ENCODE measurements at places on chromosomes 1 and 21. TPM values are rescaled to one million over a fixed set of nuclear protein-coding genes. Genes with fewer than 3 reads are reported as not detected.

- DNase-seq = no peak
- H3K4me1 ChIP-seq = no peaks in the 10 kb centered on the region
- no peaks in the 10 kb centered on the region for H3K36me3 ChIP-seq
- no peak overlapping the region for H3K4me3 ChIP-seq
- H3K27ac ChIP-seq = no peak overlapping the region
- H3K27me3 ChIP-seq = no peaks in the 10 kb centered on the region
These were observed 1011.8 kb upstream of the NCAM2 start for GRCh38 chr21:19986396-19986795.

- peak; percentile 85 for DNase-seq
- peaks cover 4% of the 10 kb centered on the region for H3K27me3 ChIP-seq
- no peaks in the 10 kb centered on the region for H3K36me3 ChIP-seq
- peak overlapping the region; percentile 98 for H3K27ac ChIP-seq
- peaks cover 19% of the 10 kb centered on the region for H3K4me1 ChIP-seq
These were observed 105.9 kb upstream of the HNRNPU start for GRCh38 chr1:244970236-244970743.

- no peak overlapping the region for H3K27ac ChIP-seq
- no peak for DNase-seq
These were observed 26.5 kb downstream of the C1orf116 start for GRCh38 chr1:207006083-207006482.

- DNase-seq = no peak
- H3K36me3 ChIP-seq = no peaks in the 10 kb centered on the region
- peaks cover 2% of the 10 kb centered on the region for H3K4me1 ChIP-seq
- H3K27ac ChIP-seq = no peak overlapping the region
- H3K4me3 ChIP-seq = no peak overlapping the region
- H3K27me3 ChIP-seq = peaks cover 13% of the 10 kb centered on the region
These were observed 5.4 kb upstream of the LAMC2 start for GRCh38 chr1:183180634-183181056.

DNA sequence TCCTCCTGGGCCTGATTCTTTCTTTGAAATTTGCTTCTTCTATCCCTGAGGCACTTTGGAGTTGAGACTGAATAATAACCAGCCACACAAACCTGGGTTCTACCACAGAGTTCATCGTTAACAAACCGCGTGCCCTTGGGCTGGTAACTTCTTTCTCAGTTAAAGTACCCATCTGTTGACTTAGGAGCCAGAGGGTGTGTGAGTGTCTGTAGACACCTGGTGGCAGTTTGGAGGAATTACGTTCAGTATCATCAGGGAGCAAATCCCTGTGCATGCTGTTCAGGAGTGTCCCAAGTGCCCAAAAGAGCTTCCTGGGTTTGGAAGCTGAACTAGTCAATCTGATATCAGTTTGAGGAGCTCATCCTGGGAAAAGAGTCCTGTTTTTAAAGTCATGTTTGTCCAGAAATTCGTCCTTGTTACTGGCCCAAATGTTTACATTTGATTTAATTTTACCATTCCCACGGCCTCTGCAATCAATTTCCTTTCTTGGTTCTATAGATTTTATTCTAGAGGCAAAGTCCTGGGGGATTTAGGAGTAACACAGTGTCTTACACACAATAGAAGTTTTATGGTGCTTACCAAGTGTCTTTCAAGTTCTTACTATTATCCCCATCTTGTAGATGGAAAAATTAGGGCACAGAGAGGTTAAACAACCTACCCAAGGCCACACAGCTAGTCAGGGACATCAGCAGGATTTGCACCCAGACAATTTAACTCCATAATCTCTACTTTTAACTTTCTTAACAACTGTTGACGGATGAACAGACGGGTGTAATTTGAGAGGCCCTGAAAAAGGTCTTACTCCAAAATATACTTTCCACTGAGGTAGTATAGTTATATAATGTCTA lies 26.7 kb upstream of the RPTN start:
- no peaks in the 10 kb centered on the region for H3K36me3 ChIP-seq
- peaks cover 9% of the 10 kb centered on the region for H3K4me1 ChIP-seq
- peaks cover 2% of the 10 kb centered on the region for H3K27me3 ChIP-seq
- H3K27ac ChIP-seq = no peak overlapping the region
- H3K4me3 ChIP-seq = no peak overlapping the region

DNA sequence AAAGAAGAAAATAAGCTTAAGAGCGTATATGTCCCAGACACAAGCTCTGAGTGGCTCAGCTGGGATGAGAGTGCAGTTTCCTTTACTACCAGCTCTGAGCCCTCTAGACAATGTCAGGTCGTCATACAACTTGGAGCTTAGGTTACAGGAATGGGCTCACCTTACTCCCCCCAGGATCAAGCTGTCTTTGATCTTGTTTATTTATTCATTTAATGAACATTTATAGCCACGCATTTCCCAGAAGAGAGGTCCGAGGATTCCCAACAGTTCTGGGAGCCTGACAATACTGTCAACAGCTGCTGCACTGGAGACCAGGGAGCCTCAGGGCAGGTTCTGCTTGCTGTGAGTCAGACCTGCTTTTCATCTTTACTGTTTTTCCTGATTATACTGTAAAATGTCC lies 378.9 kb downstream of the PLPP3 start:
- no peaks in the 10 kb centered on the region for H3K27me3 ChIP-seq
- no peak for DNase-seq
- no peaks in the 10 kb centered on the region for H3K4me1 ChIP-seq
- H3K27ac ChIP-seq = no peak overlapping the region

GRCh38 chr1:181676269-181676668 lies 193.0 kb downstream of the CACNA1E start:
- H3K27me3 ChIP-seq = peaks cover 8% of the 10 kb centered on the region
- no peak overlapping the region for H3K4me3 ChIP-seq
- DNase-seq = no peak

DNA sequence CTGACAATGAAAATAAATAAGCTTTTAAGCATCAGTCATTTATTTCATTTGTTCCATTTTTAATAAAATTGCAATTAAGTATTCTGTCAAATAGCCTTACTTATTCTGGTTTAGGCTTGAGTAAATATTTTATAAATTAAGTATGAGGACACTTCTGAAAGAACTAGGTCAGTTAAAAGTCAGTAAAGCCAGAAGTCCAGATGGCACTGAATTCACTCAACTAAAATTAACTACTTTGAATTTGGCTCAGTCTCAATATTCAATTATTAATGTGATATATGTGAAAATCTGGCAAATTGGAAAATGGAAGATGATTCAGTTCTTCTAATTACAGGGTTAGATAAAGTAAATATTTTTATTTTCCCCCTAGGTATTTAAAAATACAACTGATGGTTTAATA lies 174.2 kb downstream of the BRINP3 start:
- no peak overlapping the region for H3K4me3 ChIP-seq
- no peaks in the 10 kb centered on the region for H3K36me3 ChIP-seq
- H3K27ac ChIP-seq = no peak overlapping the region
- DNase-seq = no peak
- no peaks in the 10 kb centered on the region for H3K27me3 ChIP-seq

- no peak for DNase-seq
- peak overlapping the region; percentile 93 for H3K4me3 ChIP-seq
- H3K27ac ChIP-seq = no peak overlapping the region
- peaks cover 23% of the 10 kb centered on the region for H3K4me1 ChIP-seq
- peaks cover 37% of the 10 kb centered on the region for H3K27me3 ChIP-seq
These were observed 578 bp upstream of the TRIM62 start for GRCh38 chr1:33182401-33182841.

- H3K36me3 ChIP-seq = peaks cover 26% of the 10 kb centered on the region
- peak overlapping the region; percentile 90 for H3K4me3 ChIP-seq
- H3K4me1 ChIP-seq = peaks cover 33% of the 10 kb centered on the region
- H3K27me3 ChIP-seq = no peaks in the 10 kb centered on the region
- peak overlapping the region; percentile 93 for H3K27ac ChIP-seq
These were observed 852 bp downstream of the KTI12 start for GRCh38 chr1:52032785-52033131.

DNA sequence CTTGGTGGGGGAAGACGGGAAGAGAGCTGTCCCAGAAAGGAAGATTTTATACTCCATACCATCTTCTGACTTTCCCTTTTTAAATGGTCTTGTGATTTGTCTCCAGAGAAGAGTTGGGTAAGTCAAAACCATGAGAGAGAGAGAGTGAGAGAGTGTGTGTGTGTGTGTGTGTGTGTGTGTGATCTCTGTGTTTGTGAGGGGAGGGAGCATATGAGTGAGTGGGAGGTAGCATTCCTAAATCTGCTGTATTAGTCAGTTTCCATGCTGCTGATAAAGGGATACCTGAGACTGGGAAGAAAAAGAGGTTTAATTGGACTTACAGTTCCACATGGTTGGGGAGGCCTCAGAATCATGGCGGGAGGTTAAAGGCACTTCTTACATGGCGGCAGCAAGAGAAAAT lies 102.0 kb upstream of the VANGL1 start:
- peaks cover 5% of the 10 kb centered on the region for H3K27me3 ChIP-seq
- DNase-seq = no peak
- H3K4me1 ChIP-seq = no peaks in the 10 kb centered on the region
- H3K27ac ChIP-seq = no peak overlapping the region

GRCh38 chr1:65002156-65002507 lies 35.8 kb upstream of the JAK1 start:
- peak; percentile 39 for DNase-seq
- peaks cover 22% of the 10 kb centered on the region for H3K4me1 ChIP-seq
- peaks cover 18% of the 10 kb centered on the region for H3K27me3 ChIP-seq
- H3K36me3 ChIP-seq = peaks cover 9% of the 10 kb centered on the region

GRCh38 chr1:228873709-228874108 lies 138.4 kb downstream of the RHOU start:
- DNase-seq = no peak
- no peak overlapping the region for H3K4me3 ChIP-seq
- H3K27me3 ChIP-seq = peaks cover 7% of the 10 kb centered on the region
- peaks cover 6% of the 10 kb centered on the region for H3K4me1 ChIP-seq

DNA sequence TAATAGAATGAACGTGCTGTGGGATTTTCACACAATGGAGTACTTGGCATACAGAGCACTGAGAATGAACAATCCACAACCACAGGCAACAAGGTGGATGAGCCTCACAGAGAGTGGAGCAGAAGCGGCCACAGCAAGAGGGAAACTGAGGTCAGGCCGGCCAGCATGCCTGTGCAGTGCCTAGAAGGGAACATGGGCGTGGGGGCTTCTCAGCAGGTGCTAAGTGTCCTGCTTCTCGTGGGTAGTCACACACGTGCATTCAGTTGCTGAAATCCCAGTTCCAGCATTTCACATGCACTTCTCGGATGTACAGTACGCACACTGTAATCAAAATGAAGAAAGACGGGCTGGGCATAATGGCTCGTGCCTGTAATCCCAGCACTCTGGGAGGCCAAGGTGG lies 33.1 kb downstream of the WDR4 start:
- DNase-seq = peak; percentile 10
- peaks cover 17% of the 10 kb centered on the region for H3K36me3 ChIP-seq
- H3K4me1 ChIP-seq = peaks cover 6% of the 10 kb centered on the region
- H3K4me3 ChIP-seq = no peak overlapping the region
- H3K27me3 ChIP-seq = no peaks in the 10 kb centered on the region

DNA sequence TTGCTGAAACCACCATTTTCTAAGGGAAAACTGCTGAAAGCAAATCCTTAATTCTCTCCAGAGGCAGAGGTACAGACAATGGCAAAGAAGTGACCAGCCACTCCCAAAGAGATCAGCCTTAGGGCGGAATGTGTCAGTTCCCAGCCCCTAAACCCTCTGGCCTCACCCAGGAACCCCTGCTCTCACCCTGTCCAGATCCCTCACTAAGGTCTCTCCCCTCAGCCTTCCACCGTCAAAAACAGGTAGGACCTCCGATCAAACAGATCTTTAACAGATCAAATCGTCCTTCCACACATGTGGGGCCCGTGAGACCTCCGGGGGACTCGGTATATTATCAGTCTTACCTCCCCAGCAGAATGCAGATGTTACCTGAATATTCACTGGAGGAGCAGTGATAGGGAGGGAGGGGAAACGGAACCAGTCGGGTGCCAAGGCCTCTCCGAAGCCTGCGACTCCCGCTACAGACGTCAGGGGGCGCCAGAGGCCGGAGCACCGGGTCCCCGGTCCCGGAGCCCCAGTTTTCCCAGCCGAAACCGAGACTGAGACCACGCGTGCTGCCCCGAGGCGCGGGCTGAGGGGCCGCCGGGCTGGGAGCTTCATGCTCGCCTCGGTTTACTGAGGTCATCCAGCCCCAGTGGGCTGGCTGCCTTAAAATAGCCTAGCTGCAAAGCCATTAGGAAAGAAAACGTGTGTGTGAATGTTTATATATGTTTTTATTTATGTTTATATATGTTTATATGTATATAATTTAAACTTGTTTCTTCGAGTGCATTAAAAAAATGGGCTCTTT lies 23.6 kb downstream of the GPA33 start:
- no peak overlapping the region for H3K27ac ChIP-seq
- peak; percentile 88 for DNase-seq
- H3K36me3 ChIP-seq = no peaks in the 10 kb centered on the region
- H3K4me3 ChIP-seq = peak overlapping the region; percentile 52
- no peaks in the 10 kb centered on the region for H3K27me3 ChIP-seq
- H3K4me1 ChIP-seq = peaks cover 3% of the 10 kb centered on the region

- no peak for DNase-seq
- no peaks in the 10 kb centered on the region for H3K27me3 ChIP-seq
- peaks cover 32% of the 10 kb centered on the region for H3K36me3 ChIP-seq
- peak overlapping the region; percentile 54 for H3K27ac ChIP-seq
- H3K4me3 ChIP-seq = no peak overlapping the region
These were observed 97.2 kb downstream of the VPS13D start for GRCh38 chr1:12326986-12327385.

DNA sequence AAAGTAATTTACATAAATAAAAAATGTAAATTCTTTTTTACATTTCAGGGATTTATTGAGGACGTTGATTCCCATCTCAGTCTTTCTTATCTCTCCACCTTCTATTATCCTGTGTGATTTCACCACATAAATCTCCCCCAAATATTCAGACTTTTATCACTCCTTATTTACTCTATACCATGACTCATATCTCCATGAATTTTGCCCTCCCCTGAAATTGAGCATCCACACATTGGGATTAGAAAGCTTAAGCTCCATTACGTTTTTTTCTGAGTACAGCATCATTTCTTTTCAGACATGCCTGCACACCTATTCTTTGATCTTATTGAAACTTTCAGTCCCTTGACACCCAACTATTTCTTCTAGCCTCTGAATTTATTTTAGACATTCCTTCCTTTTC lies 111.2 kb downstream of the IFI44 start:
- H3K4me3 ChIP-seq = no peak overlapping the region
- H3K4me1 ChIP-seq = no peaks in the 10 kb centered on the region
- H3K27ac ChIP-seq = no peak overlapping the region
- no peaks in the 10 kb centered on the region for H3K36me3 ChIP-seq

Gene IQCC
- total RNA-seq = 4.9 TPM

Gene TCHHL1
- not detected for total RNA-seq

Gene ZBTB21
- total RNA-seq = 20.3 TPM

Gene KCND3
- total RNA-seq = not detected

Gene HES5
- total RNA-seq = not detected

Gene DRAXIN
- 3.5 TPM for total RNA-seq

Gene TSPAN2
- total RNA-seq = 1.2 TPM

Gene SYTL1
- 103 TPM for total RNA-seq

Gene ZNF593OS
- total RNA-seq = not detected

Gene PLPPR4
- not detected for total RNA-seq
